ENCODE measurements at places on chromosomes 3 and 15. TPM values are rescaled to one million over a fixed set of nuclear protein-coding genes. Genes with fewer than 3 reads are reported as not detected.

- DNase-seq, result no peak
Observed at GRCh38 chr15:74890665-74890960, 771 bp downstream of the MPI start.

DNA sequence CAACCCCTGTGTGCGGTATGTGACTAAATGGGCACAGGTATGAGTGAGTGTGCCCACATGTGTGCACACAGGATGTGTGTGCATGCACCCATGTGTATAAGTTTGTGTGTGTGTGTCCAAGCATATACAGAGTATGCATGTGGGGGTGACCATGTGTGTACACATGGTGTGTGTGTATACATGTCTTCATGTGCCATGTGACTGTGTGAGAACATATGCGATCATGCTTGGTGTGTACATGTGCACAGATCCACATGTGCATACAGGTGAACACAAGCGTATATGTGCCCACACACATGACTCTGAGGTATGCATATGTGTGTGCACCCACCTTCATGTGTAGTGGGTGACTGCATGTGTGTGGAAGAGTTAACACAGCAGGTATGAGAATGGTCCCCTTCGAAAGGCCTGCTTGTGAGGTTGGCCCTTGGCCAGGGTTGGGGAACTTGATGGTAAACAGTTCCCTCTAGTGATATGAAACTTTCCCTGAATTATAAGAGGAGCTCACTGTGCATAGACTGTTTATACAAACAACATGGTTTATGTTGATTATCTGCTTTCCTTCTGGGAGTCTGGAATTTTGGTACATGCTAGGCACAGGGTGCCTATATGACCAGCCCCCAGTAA is 10.3 kb downstream of the PFKFB4 start:
- DNase-seq, result no peak

The CCR8 gene
- total RNA-seq, result not detected

The ZNF80 gene
- total RNA-seq, result 0.24 TPM

The ARRDC4 gene
- 25.0 TPM for total RNA-seq

The PLCH1 gene
- total RNA-seq, result 3.2 TPM

- DNase-seq, result no peak
Observed at GRCh38 chr3:21654241-21654640, 96.8 kb downstream of the ZNF385D start.

DNA sequence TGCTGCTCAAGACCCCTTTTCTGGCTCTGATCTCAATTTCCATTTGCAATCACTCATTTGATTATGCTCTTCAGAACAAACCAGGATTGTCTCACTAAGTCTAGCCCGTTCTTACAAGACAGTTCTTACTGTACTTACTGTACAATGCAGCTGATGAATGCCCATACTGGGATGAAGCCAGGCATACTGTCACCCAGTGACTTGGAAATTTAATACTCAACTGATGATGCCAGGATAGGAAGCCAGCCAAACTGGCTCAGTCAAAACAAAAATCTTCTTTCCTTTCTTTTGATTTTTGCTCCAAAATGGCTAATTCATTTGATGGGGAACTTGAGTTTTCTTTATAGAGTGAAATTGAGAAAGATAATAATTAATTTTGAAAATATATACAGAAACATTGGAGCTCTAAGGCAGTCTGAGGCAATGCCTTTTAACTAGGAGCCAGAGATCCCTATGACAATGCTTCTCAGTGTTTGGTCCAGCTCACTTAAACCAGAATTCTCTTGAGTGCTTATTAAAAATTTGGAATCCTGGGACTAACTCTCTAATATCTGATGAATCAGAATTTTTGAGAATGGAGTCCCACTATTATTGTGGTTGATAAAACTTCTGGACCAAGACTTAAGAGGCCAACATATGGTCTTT is 265.6 kb upstream of the THBS1 start:
- DNase-seq, result no peak

- DNase-seq, result no peak
Observed at GRCh38 chr3:145889730-145890129, 271.3 kb downstream of the PLOD2 start.

GRCh38 chr3:107369791-107370190 is 7.4 kb upstream of the CCDC54 start:
- DNase-seq, result no peak

- DNase-seq, result peak; percentile 36
Observed at GRCh38 chr3:47009225-47010110, 30.0 kb downstream of the NBEAL2 start.

The GABRA5 gene
- total RNA-seq, result not detected

GRCh38 chr15:83300826-83301225 is 16.4 kb upstream of the BNC1 start:
- DNase-seq, result no peak

- no peak for DNase-seq
Observed at GRCh38 chr3:118495206-118495605, 539.4 kb downstream of the IGSF11 start.

The ENTPD3 gene
- total RNA-seq, result 6.0 TPM

The TGM5 gene
- 0.28 TPM for total RNA-seq

GRCh38 chr15:77753281-77753873 is 120.7 kb upstream of the LINGO1 start:
- DNase-seq, result no peak

The MESP2 gene
- not detected for total RNA-seq

The DPPA2 gene
- not detected for total RNA-seq

- DNase-seq, result no peak
Observed at GRCh38 chr15:94467034-94467433, 235.7 kb downstream of the MCTP2 start.

The WDR93 gene
- total RNA-seq, result not detected

The ATP11B gene
- total RNA-seq, result 59.0 TPM

The LYSMD4 gene
- total RNA-seq, result 7.0 TPM

The SPINT1 gene
- 16.2 TPM for total RNA-seq

GRCh38 chr3:54494209-54494608 is 371.9 kb downstream of the CACNA2D3 start:
- DNase-seq, result no peak

The TMEM212 gene
- not detected for total RNA-seq

DNA sequence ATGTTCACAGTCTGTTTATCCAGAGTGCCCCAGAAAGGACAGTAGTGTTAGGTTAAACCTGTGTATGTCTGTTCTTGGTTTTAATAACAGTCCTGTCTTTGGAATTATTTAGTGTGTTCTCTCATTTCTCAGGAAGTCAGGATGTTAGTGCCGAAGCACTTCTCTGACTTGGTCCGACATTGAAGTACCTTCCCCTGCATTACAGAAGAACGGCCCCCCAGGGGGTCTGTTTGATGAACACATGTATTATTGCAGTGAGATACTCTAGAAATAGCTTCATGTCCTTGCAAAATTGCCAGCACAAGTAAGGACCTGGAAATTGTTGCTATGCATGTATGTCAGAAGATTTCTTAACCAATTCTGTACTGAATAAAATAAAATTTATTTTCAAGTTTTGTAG is 110.9 kb downstream of the IGF1R start:
- no peak for DNase-seq

The PLAAT1 gene
- not detected for total RNA-seq

DNA sequence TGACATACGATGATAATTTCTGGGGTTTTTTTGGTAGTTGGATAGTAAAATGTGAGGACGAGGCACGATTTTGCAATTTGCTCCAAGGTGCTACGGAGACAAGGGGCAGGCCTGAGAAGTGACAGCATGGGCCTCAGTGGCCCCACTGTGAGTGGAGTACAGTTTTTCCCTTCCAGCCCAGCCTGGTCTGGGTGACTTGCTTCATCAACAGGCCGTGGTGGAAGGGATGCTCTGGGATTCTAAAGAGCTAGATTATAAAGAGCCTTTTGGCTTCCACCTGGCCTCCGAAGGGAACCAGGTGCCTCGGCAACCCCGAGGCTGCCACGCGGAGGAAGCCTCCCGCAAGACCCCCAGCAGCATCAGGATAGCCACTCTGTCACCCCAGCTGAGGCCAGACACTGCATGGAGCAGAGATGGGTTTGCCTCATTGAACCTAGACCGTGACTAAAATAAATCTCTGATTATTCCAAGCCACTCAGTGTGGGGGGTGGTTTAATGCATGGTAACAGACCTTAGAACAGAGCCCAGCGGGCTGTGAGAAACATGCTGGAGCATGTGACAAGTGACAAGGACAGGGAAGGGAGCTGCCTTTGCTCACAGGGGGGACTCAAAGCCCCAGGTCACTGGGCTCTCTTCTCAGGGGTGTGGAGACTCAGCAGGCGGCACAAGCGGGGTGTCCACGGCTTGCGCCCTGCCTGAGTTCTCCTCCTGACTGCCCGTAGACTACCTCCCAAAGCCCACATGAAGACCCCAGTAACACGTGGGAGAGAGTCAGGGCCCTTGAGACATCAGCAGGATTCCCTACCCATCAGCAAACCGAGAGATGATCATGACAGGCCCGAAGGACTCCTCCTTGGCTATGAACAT is 22.6 kb upstream of the SLC41A3 start:
- no peak for DNase-seq

The SERINC4 gene
- total RNA-seq, result not detected

DNA sequence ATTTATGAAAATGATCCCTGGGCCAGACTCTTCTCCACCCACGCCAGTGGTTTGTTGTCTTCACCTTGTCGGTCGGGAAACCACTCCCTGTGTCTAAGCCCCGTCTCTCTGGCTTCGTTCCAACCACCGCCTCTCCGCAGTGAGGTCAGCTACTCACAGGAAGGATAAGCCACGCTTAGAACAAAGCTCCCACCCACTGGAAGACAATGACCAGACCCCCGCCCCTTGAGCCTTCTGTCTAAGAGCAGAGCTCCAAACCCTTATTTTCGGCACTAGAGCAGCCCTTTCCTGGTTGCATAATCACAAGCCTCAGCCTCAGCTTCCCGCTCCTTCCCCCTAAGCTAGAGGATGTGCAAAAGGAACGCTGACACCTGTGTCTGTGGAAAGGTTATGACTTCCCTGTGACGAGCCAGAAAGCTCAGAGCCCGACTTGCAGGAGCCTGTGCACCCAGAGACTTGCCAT is 114.9 kb upstream of the MEF2A start:
- peak; percentile 67 for DNase-seq

- DNase-seq, result no peak
Observed at GRCh38 chr15:43991206-43991605, 164.4 kb downstream of the WDR76 start.

The C3orf33 gene
- 1.1 TPM for total RNA-seq

GRCh38 chr3:79200456-79200855 is 567.3 kb downstream of the ROBO1 start:
- DNase-seq, result no peak

DNA sequence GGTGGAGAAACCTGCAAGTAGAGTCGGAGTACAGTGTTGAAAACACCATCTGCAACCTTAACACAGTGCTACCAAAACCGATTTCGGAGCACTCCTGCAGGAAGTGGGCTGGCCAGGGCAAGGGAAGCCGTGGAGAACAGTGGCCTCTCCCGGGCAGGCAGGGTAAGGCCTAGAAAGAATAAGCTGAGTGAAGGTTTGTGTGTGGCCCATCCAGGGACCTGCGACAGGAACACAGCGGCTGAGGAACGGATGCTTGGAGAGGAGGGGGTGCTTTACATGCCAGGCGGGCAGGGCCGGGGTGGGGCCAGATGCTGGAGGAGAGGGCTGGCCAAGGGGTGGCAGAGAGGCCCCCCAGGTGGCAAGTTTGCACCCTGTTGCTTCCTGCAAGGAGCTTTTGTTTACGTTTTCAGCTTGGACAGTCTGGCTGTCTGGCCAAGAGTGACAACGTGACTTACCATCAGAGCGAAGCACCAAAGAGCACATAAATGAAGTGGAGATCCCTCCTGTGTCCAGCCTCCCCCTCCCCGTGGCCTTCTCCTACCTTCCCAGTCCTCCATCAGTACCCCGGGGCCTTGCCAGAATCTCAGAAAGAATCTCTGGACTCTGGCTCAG is 156.5 kb downstream of the PGPEP1L start:
- no peak for DNase-seq

DNA sequence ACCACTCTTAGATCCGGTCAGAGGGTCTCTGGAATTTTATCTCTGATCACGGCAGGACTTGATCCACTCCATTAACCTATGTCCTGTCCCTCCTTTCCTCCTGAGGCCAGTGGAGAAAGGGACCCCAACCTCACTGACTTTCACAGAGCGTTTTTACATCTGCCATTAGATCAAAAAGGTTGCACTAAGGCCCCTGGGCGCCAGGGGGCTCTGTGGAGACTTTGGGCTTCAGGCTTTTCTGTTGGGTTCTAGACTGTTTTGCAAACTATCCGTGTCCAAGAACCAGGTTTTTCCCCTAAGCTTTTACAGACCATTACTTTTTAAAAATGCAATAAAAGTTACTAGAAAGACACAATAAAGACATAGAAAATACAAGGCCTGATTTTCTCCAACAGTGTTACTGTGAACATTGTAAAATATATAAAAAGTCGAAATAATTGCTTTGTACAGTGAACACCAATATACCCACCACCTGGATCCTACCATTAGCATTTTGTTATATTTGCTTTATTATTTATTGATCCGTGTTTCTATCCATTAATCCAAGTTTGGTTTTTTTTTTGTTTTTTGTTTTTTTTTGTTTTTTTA is 159.7 kb downstream of the POLR2M start:
- peak; percentile 41 for DNase-seq

The CTSH gene
- 275 TPM for total RNA-seq
